IMR-90 (cell line): ENCODE measurements at places on chromosomes 4 and X.

DNA sequence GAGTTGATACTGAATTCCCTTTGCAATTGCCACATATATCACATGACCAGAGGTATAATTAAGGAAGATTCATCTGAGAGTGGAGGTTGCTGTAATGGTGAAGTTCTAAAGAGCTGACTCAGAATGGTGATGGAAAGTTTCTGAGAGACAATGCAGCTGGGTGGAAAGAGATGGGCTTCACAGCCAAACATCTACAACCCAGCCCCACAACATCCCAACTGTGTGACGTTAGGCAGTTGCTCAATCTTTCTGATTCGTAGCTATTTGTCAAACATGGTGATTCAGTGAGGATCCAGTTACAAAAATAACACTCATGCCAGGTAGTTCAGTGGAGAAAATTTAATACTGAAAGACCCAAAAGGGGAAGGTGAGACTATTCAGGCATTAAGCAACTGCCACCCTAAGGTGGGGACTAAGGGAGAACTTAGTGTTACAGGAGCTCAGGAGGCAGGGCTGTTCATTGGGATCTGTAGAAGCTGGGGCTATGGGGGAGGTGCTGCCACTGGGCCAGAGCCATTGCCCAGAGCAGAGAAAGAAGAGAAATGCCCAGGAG lies 6.9 kb upstream of the AFF1 start:
- no peak overlapping the region for H3K4me3 ChIP-seq
- H3K4me1 ChIP-seq = peaks cover 9% of the 10 kb centered on the region
- no peaks in the 10 kb centered on the region for H3K27me3 ChIP-seq
- peak; percentile 99 for DNase-seq

- peak; percentile 78 for DNase-seq
- no peaks in the 10 kb centered on the region for H3K36me3 ChIP-seq
- H3K4me1 ChIP-seq = peaks cover 10% of the 10 kb centered on the region
- no peaks in the 10 kb centered on the region for H3K27me3 ChIP-seq
Observed at GRCh38 chr4:55358668-55359067, 12.6 kb downstream of the SRD5A3 start.

DNA sequence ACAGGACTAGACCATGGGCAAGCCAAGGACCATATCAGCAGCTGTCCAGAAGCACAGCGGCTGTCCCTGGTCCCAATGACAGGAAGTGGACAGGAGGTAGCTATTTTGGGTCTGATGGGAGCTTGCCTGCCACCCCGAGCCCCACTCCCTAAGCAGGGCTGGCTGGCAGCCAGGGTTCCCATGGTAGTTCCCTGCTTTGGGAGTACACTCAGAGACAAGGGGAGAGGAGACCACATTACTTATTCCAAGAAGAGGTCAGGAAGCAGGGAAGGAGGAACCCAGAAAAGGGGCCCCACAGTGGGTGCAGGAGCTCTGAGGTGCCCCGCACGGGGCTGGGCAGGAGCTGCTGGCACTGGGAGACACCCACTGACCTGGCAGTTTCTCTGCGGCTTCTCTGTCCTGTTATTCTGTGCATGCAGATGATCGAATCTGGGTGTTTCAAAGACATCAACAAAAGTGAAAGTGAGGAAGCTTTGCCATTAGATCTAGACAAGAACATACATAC lies 36.3 kb downstream of the HTT-AS start:
- H3K4me1 ChIP-seq = peaks cover 2% of the 10 kb centered on the region; the same call in 1 of the 2 replicates
- H3K27ac ChIP-seq = no peak overlapping the region
- no peak for DNase-seq
- H3K27me3 ChIP-seq = peaks cover 25% of the 10 kb centered on the region
- no peaks in the 10 kb centered on the region for H3K36me3 ChIP-seq

DNA sequence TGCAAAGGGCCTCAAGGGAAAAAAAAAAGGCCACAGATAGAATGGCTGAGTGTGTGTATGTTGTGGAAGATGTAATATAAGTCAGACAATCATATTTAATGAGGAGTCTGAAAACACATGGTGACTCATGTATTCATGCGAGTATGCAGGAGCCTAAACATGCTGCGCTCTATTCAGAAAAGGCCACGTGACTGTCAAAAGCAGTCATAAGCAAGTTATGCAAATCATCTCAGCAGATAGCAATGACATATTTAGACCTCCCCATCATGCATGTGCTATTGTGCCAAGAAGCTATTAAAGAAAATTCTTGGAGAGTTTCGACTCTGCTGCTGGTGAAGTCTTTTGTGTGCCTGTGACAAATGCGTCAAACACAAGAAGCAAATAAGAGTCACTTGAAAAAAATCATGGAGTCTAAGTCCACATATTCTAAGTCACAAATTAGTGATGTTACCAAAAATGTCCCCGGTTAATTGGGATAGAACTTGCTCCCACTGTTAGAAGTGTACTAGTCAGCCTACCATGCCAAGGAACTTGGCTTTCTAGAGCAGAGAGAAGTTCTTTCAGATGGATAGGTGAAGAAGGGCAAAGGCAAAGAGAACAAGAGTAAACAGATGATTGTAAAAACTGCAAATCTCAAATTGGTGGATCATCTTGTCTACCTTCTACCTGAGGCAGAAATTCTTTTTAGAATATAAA lies 5.0 kb downstream of the LNX1 start:
- H3K27ac ChIP-seq = peak overlapping the region; percentile 50; the same call in 1 of the 2 replicates
- no peaks in the 10 kb centered on the region for H3K27me3 ChIP-seq
- no peaks in the 10 kb centered on the region for H3K36me3 ChIP-seq
- DNase-seq = peak; percentile 99

DNA sequence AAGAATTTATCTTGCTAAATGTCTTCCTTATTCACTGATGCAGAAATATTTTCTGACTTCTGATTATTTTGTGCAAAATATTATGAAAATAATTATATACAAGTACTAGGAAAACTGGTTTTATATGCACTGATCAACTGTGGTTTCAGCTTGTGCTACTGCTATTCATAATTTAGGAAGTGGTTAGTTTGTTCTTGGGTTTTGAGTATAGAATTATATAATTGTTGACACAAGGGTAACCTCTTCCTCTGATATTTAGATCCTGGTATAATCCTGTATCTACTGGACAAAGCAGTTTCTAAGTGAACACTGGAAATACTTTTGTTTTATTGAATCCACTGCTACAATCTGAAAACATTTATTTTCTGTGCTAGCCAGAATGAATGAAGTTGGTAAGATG lies 182.8 kb downstream of the PDGFC start:
- no peaks in the 10 kb centered on the region for H3K27me3 ChIP-seq
- H3K27ac ChIP-seq = no peak overlapping the region
- DNase-seq = no peak
- H3K4me3 ChIP-seq = no peak overlapping the region

DNA sequence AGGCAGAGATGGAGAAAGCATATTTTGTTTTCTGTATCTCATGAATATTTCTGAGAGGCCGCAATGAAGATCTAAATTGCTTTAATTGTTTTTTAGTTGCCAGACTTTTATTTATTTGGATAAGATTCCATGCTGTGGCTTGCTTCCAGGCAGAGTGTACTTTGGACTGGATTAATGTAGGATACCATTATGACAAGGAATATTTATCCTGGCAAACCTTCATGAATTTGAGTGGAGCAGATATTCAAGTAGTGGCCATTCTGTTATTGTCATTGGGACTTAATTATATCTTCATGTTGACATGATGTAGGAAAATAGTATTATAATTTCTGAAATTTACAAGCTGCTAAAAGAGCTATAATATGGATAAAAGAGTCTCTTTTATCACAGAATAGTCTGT lies 182.9 kb downstream of the C4orf33 start:
- H3K4me1 ChIP-seq = no peaks in the 10 kb centered on the region
- H3K27ac ChIP-seq = no peak overlapping the region
- no peaks in the 10 kb centered on the region for H3K36me3 ChIP-seq
- H3K27me3 ChIP-seq = no peaks in the 10 kb centered on the region
- no peak overlapping the region for H3K4me3 ChIP-seq
- no peak for DNase-seq

GRCh38 chrX:54715621-54716020 lies 82.4 kb downstream of the ITIH6 start:
- no peak overlapping the region for H3K27ac ChIP-seq
- no peak overlapping the region for H3K4me3 ChIP-seq
- H3K36me3 ChIP-seq = no peaks in the 10 kb centered on the region
- no peak for DNase-seq
